ENCODE measurements at places on chromosomes 5 and 9.

DNA sequence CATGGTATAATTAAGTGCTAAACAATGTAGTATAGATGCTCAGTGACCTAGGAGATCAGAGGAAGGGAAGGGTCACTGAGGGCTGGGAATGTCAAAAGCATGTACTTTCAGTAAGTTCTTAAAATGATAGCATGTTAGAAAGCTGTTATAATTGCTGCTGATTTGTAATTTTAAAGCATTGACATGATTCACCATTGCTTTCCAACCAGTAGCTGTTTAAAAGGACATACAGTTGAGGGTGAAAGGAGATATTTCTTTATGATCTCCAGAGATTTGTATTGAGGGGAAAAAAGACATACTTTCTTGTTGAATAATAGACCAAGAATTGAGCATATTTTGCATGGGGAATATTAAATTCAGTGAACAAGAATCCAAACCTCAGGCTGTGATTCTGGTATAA lies 1.2 kb upstream of the SLC1A3 start:
- DNase-seq, result peak; percentile 53

- DNase-seq, result no peak
These were observed 229.3 kb downstream of the CCDC171 start for GRCh38 chr9:15782106-15782505.

- DNase-seq, result no peak
These were observed 44.5 kb upstream of the CDH6 start for GRCh38 chr5:31148959-31149475.

DNA sequence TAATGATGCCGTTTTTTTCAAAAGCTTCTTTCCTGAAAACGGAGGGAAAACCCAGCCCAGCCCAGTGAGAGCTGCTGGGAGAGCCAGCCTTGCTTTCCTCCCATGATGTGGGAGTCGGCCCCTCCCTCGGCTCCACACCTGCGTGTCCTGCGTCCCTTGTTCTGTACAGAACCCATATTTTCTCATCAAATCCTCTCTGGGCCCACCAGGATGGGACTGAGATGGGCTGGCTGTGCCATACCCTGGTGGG lies 8.9 kb downstream of the FLT4 start:
- DNase-seq, result no peak

DNA sequence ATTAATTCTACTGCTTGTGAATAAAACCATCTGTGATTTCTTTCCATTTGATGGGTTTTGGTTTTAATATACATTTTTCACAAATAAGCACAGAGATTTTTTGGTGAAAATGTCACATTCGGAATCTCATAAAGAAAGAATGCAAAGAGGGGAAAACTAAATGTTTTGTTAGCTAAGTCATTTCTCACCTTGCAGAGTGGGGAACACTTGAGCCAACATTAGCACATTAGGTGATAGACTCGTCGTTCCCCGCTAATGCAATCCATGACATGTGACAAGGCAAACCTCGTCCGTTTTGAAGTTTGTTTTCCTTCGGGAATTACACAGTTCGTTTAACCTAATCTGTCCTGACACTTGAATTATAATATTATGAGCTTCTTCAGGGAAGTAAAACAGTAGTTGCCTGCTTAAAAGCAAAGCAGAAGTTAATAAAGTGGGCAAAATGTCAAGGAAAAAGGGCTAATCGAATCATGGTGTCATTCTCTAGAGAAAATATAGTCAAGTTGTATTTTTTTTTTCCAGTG lies 95.8 kb upstream of the LMX1B start:
- DNase-seq, result peak; percentile 43

Measured in fibroblast of skin of left biceps (primary cell).